ENCODE measurements at places on chromosomes 6 and 20. TPM values are rescaled to one million over a fixed set of nuclear protein-coding genes. Genes with fewer than 3 reads are reported as not detected.

GRCh38 chr6:160300076-160300695 lies 41.6 kb upstream of the SLC22A2 start:
- DNase-seq: no peak

- DNase-seq: no peak
Measured at GRCh38 chr6:20644667-20645370, 110.6 kb downstream of the CDKAL1 start.

SLC35B2 gene
- total RNA-seq: 55.6 TPM

DAAM2 gene
- total RNA-seq: 20.1 TPM

DNA sequence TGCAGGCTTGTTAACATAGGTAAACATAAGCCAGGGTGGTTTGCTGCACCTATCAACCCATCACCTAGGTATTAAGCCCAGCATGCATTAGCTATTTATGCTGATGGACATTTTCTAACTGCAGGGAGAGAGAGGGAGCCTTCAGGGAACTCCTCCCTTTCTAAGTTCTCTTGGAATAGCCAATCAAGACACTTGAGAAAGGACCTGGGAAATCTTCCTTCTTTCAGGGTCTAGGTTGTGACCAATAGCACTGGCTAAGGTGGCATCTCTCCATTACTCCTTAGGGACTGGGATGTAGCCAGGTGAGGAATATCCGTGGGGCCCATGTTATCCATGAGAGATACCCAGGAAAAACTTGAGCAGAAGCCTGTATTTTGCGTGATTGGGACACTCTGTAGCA lies 849.6 kb upstream of the MAP3K7 start:
- DNase-seq: no peak

ANKS1A gene
- total RNA-seq: 90.2 TPM

- DNase-seq: no peak
Measured at GRCh38 chr6:41767112-41767833, 12.4 kb downstream of the FRS3 start.

MCHR2 gene
- not detected for total RNA-seq

GRCh38 chr20:48684501-48685041 lies 143.2 kb downstream of the PREX1 start:
- DNase-seq: peak; percentile 71

GCNT2 gene
- 0.43 TPM for total RNA-seq

TMC2 gene
- not detected for total RNA-seq

DNA sequence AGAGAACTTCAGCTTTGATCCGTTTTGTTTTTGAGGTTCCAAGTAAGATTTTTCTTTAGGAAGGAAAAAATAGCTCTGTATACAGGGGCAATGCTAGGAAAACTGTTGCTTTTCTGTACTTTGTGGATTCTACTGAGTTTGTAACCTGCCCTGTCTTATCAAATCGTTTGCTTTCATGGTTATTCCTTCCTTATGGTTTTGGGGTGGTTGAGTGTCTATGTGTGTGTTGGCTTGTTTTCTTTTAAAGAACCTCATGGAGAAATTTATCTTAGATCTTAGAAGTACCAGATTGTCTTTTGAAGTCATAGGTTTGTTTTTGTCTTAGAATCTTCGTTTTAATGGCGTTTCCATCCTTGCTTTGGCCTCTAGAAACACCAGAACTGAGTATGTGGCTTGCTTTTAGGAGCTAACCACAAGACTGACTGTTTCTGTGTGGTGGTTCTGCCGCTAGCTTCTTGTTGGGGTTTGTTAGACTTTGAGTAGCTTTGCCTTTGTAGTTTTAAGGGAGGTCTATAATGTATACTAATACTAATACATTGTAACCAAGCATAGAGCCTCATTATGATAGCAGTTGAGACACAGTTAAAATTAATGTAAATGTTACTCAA lies 86.8 kb downstream of the RPP40 start:
- no peak for DNase-seq

DNA sequence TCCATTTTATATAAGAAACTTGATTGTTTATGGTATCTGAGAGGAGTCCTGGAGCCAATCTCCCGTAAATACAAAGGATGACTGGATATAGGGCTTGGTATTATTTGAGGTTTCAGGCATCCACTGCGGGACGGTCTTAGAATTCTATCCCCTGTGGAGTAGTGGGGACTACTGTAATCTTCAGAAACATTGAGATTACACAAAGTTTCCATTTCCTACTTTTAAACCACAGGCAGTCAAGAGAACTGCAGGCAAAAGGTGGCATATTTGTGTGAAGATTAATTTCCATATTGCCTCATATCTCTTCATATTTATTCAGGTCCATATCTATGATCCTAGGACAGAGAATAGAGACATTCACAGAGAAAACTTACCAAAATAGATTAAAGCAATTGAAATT lies 586.2 kb downstream of the PHF3 start:
- DNase-seq: no peak

- peak; percentile 96 for DNase-seq
Measured at GRCh38 chr6:17429383-17430061, 36.1 kb downstream of the CAP2 start.

GRCh38 chr20:6277661-6278240 lies 154.9 kb upstream of the FERMT1 start:
- no peak for DNase-seq

HLA-DOB gene
- not detected for total RNA-seq

GRCh38 chr6:148395583-148396101 lies 53.0 kb downstream of the SASH1 start:
- peak; percentile 79 for DNase-seq

DNA sequence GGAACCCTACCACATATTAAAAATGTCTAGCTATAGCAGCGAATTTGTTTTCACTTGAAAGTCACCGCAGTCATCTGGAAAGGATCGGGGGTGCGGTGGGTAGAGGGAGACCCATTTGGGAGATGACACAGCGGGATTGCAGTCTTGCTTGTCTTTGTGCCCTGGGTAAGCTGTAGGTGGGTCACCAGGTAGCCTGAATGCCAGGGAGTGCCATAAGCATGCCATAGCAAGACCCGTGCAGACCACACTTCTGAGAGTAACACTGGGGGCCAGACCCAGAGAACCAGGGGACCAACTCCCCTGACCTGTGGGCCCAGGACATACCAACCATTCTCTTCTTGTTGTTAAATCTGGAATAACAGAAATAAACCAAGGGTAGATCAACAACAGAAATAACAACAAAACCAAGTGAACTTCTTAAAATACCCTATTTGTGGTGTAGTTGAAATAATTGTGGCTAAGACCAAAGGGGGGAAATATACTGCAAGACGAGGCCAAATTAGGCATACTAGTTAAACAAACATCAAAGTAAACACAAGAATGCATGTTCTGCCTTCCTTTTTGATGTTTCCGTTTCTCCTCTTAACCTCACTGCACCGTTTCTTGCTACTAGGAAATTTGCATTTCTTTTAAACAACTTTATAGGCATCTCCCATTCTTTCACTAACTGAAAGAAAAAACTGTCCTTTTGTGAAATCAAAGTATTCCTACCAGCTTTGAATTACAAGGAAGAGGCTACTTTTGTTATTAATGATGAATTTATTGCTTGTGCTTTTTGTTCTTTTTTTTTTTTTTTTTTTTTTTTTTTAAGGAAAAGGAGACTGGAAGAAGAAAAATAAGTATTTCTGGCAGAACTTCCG lies 128.2 kb downstream of the SASH1 start:
- DNase-seq: peak; percentile 25

DNA sequence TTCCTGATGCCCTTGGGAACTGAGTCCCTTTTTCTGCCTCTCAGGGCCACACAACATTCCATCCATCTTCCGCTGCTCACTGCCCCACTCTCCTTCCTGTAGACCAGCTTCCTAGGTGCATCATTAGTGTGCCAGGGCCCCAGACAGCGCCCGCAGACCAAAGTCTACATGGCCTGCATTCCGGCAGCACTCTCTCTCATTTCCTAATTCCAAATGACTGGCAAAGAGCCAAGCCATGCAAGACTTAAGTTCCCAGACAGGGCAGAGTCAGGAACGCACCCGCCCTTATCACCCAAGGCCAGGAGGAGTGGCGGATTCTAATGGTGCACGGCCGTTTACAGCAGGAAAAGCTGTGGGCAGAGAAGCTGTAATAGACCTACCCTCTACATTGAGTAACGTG lies 159.8 kb upstream of the ARID1B start:
- peak; percentile 2 for DNase-seq

GRCh38 chr6:152351742-152352141 lies 285.4 kb downstream of the SYNE1 start:
- peak; percentile 19 for DNase-seq

- DNase-seq: no peak
Measured at GRCh38 chr6:123687864-123688263, 51.1 kb upstream of the TRDN start.

DNA sequence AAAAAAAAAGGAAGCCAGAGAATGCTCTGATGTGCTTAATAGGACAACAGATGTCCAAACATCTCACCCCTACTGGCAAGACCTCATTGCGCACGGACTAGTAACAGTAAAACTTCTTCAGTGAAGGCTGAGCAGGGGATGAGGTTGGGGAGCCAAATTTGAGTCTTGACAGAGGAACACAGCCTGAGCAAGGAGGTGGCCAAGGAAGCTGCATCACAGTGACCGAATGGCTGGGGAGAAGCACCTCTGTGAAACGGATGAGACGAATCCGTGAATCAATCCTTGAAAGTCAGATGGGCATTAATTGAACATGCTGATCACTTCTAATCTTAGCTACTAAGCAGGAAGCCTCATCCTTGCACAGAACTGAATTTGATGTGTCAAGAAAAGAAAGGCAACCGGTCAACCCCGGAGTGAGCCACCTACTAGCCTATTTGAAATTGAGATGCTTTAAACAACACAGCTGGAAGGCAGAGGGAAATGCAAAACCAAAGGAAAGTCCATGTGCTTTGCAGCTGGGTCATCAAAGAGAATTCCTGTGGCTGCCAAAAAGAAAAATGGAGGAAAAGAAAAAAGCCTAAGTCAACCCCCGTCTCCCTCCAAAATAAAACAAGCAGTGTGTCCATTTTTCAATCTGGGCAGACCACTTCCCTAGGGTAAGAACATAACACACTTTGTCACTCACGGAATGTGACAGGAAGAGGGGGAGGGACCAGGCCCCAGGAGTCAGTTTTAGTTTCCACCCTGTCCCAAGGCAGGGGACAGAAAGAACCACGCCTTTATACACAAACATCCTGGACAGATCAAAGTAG lies 29.5 kb downstream of the PXDC1 start:
- peak; percentile 50 for DNase-seq

KHDC1 gene
- 2.8 TPM for total RNA-seq

EPB41L2 gene
- total RNA-seq: 23.8 TPM

SLC35F1 gene
- not detected for total RNA-seq

GRCh38 chr6:20291764-20292580 lies 79.7 kb upstream of the MBOAT1 start:
- DNase-seq: peak; percentile 88

DNA sequence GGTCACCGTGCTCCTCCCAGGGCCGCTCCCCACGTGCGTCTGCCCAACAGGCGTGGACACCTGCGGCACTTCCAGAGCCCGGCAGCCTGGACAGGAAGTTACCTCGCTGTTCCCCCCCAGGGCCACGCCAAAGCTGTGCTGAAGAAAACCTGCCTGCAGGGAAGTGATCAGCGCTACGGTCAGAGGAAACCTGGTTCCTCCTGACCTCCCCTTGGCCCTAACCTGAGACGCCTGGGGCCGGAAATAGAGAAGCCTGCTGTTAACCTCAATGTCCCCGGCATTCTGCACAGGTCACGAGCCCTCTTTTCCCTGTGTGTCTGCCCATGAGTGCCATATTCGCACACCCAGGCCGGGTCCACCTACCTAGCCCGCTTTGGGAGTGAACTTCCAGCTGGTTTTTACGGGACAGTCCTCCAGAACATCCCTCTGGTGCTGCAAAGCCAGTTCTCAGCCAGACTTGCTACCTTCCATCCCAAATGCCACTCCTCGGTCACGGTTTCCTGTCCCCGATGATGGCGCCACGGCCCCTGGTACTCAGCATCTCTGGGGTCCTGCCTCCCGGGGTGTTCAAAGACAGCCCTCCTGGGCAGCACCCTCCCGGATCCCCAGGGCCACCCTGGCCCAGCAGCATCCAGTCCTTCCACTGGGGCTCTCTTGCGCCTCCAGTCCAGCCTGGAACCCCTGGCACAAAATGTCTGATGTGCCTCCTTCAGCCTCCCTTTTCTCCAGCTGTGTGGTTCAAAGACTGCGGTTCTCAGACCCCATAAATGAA lies 12.0 kb upstream of the IRF4 start:
- DNase-seq: no peak

DNA sequence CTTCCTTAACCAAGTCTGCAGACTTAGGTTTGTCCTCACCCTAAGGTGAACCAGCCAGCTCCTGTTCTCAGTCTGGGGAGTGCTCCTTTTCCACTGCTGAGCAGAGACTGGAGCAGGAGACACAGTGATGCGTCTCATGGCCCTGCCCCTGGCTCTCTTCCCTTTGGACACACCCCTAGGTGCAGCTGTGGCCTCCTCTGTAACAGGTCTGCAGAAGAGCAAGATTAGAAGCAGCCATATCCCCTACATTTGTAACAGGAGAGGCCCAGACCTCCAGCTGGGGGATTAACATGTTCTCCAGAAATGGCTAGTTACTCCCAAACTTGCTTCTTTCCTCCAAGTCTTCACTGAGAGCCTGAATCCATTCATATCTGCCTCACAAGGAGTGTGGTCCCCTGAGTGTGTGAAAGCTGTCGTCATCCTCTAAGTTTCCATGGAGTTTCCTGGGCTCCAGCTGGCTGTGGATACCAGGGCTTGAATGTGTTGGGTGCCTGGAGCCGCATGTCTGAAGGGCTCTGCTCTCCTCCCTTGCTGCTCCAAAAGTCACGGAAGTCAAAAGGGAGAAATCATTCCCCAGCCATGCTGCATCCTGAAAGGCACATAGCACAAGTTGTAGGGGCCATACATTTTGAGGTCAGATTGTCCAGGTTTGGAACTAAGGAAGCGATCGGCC lies 57.7 kb downstream of the PPP1R14C start:
- no peak for DNase-seq

DNA sequence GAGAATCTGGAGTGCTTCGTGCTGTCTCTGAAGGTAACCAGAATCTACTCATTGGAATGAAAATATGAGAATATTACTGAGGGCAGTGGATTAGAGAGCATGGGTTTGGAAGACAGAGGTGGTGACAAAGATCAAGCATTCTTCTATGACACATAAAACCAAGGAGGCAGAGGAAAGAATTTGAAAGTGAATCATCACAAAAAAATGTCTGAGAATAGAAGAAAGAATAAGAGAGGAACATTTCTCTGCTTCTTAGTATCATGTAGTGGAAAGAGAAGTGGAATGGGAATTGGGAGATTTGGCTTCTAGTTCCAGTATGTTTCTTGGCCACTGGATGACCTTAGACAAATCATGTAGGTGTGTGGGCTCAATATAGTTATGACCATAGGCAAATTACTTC lies 474.0 kb downstream of the TFAP2B start:
- DNase-seq: no peak

- DNase-seq: no peak
Measured at GRCh38 chr20:40875116-40876085, 153.2 kb upstream of the TOP1 start.

UFL1 gene
- total RNA-seq: 26.6 TPM

DNA sequence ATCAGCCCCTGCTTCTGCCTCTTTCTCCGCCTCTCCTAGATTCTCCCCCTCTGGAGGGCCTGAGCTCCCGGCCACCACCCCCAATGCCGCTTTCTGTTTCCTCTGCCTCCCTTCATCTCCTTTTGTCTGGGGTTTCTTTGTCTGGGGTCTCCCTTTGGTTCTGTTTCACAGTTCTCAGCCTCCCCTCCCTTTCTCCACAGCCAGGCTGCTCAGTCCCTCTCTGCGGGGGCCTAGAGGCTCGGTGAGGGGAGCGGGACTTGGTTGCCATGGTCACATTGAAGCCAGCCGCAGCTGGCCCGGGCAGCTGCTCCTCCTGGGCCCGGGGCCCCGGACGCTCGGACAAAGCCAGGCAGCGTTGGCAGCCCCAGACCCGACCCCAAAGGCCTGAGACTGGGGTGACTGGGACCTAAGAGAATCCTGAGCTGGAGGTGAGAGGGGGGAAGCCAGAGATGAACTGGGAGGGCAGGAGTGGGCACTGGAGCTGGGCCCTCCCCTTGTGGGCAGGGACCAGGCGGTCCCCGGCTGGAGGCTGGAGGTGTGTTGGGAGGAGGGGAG lies 3.5 kb upstream of the DDR1 start:
- no peak for DNase-seq

HEY2 gene
- not detected for total RNA-seq
